ENCODE measurements at places on chromosomes 5 and 9.

DNA sequence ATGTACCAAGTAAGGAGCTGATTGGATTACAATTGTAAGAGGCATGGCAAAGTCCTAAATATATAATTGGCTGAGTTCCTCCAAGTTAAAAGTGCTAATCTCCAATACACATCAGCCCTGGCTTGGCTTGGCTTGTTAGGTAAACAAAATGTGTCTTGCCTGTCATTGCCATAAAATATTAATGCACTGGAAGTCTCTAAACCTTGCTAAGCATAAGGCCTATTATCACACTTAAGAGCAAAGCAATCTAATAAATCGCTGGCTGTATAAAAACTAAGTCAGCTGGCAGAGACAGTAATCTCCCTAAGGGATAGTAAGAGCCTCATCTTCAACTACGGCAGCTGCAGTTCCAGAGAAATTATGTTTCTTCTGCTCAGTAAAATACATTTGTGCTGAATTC lies 418.6 kb upstream of the GRAMD2B start:
- DNase-seq = no peak

GRCh38 chr5:127011961-127012644 lies 18.3 kb downstream of the MARCHF3 start:
- no peak for DNase-seq

DNA sequence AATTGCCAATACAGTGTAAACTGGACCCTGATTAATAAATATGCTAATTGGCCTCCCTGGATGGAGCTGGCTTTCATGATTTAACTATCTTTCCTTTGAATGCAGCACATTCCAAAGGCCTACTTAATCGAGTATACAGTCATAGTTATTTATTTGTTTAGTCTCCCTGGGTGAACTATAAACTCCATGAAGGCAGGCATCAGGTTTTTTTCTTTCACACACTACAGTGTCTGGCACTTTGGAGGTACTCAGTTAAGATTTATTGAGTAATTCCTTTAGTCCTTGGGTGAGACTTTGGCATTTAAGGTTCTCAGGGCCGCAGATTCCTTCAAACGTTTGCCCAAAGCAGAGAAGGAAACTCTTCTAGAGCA lies 20.5 kb downstream of the RUSC2 start:
- DNase-seq = no peak

DNA sequence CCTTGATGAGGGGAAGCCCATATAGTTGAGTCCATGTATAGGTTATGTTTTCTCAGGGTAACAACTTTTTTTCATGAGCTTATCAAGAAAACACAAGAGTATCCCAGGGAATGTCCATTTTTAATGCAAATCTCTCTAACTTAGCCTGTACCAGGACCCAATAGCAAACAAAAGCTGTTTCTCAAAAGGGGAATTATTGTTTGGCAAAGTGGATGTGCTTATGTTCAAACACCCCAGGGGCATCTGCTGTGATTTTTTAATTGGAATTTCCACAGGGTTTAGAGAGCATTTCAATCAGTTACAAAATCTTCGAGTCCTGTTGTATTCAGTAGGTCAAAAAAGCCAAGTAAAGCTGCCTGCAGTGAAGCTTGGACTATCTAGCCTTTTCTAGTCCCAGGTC lies 33.4 kb upstream of the CSNK1G3 start:
- no peak for DNase-seq

DNA sequence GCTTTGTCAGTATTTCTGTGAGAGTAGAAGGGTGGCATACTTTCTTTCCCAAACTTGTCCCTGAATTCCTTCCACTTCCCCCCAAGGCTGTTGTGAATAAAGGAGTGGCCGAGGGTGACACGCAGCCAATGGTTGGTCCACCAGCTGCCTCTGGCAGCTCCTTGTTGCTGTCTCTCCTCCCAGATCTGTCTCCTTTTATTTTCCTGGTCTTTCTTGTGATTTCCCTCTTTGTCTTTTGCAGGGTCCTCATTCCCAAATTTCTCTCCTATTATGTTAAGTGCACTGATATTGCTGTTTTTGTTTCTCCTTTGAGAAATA lies 137.5 kb upstream of the HMHB1 start:
- DNase-seq = no peak

- no peak for DNase-seq
Measured at GRCh38 chr5:34452170-34452828, 203.8 kb upstream of the RAI14 start.
